GM23248 (cell line): ENCODE measurements at places on chromosomes 16 and 17. TPM values are rescaled to one million over a fixed set of nuclear protein-coding genes. Genes with fewer than 3 reads are reported as not detected.

GRCh38 chr17:80722661-80723060, 178.0 kb downstream of the RPTOR start:
- H3K4me3 ChIP-seq: no peak overlapping the region
- no peak for DNase-seq
- H3K36me3 ChIP-seq: no peaks in the 10 kb centered on the region
- no peak overlapping the region for H3K27ac ChIP-seq

DNA sequence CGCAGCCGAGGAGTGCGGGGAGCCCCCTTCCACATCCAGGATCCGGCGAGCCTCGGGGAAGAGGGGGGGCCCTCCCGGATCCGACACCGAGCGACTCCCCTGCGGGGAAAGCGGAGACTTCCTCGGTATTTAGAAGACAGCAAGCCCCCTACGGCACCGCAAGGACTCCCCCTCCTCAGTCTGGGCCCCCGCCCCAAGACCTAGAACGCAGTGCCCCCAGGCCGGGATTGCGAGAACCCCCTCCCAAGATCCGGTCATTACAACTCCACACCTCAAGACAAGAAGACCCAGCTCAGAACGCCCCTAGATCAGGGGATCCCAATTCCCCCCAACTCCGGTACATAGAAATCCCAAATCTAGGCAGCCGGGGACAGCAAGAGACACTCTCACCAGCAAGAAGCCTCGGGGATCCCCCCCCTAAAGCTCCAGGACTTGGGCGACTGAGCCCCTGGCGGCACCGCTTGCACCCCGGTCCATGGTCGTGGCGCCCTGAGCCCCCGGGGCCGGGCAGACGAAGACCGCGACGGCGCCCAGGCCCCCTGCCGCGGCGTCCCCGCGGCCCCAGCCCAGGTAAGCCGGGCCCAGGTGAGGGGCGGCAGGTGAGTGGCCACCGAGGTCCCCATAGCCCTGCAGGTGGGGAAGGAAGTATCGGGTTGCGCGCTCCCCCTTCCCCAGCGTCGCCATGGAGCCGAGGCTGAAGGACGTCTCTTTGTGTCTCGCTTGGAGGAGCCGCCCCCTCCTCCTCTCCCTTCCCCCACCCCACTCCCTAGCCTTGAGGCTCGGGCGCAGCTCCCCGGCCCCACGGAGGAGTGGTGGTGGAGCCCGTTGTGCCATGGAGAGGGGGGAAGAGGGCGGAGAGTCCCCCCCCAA, 641 bp downstream of the SBK1 start:
- peak overlapping the region; percentile 45; the same call in 1 of the 2 replicates for H3K4me3 ChIP-seq
- DNase-seq: no peak
- H3K4me1 ChIP-seq: no peaks in the 10 kb centered on the region
- peaks cover 57% of the 10 kb centered on the region for H3K27me3 ChIP-seq
- no peak overlapping the region for H3K27ac ChIP-seq

DNA sequence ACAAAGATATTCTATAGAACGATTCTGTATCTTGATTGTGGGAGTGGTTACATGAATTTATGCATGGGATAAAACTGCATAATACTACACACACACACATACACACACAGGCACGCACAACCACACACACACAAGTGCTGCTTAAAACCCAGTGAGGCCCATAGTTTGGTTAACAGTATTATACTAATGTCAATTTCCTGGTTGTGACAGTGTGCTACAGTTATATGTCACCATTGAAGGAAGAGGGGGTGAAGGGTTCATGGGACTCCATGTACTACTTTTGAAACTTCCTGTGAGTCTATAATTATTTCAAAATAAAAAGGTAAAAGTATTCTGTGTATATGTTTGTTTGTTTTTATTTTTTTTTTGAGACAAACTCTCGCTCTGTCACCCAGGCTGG, 8.1 kb downstream of the ZC3H7A start:
- H3K27ac ChIP-seq: no peak overlapping the region
- no peaks in the 10 kb centered on the region for H3K27me3 ChIP-seq
- no peak for DNase-seq
- H3K4me3 ChIP-seq: no peak overlapping the region
- H3K4me1 ChIP-seq: peaks cover 16% of the 10 kb centered on the region

- peak; percentile 88 for DNase-seq
- H3K27me3 ChIP-seq: no peaks in the 10 kb centered on the region
- H3K36me3 ChIP-seq: no peaks in the 10 kb centered on the region
- peaks cover 16% of the 10 kb centered on the region for H3K4me1 ChIP-seq
- peak overlapping the region; percentile 1; the same call in 1 of the 2 replicates for H3K27ac ChIP-seq
- no peak overlapping the region for H3K4me3 ChIP-seq
Observed at GRCh38 chr16:80027007-80027965, 426.7 kb upstream of the MAF start.

DNA sequence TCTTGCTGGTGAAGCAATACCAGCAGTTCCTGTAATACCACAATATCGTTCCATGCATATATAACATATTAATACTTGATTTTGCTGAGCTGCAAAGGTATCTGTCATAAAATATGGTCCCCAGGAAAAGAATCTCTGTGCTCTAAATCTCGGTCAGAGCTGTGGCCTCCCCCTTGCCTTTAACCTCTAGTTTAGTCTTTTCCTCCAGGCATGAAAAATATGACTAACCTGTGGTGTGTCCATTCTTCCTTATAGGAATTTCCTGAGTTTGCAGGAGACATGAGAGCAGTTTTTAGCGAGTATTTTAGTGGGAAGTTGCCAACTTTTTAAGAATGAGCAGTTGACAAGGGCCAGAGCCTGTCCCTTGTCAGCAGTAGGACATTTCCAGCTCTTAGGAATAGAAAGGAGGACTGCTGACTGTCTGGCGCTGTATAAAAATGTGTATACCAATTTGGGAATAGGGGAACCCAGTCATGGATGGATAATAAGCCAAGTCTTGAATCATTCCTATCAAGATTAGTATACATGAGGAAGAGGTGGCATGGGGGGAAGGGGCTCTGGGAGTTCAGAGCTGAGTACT, 8.7 kb downstream of the ATXN1L start:
- peaks cover 13% of the 10 kb centered on the region; the same call in 1 of the 2 replicates for H3K36me3 ChIP-seq
- H3K27ac ChIP-seq: no peak overlapping the region
- DNase-seq: no peak

DNA sequence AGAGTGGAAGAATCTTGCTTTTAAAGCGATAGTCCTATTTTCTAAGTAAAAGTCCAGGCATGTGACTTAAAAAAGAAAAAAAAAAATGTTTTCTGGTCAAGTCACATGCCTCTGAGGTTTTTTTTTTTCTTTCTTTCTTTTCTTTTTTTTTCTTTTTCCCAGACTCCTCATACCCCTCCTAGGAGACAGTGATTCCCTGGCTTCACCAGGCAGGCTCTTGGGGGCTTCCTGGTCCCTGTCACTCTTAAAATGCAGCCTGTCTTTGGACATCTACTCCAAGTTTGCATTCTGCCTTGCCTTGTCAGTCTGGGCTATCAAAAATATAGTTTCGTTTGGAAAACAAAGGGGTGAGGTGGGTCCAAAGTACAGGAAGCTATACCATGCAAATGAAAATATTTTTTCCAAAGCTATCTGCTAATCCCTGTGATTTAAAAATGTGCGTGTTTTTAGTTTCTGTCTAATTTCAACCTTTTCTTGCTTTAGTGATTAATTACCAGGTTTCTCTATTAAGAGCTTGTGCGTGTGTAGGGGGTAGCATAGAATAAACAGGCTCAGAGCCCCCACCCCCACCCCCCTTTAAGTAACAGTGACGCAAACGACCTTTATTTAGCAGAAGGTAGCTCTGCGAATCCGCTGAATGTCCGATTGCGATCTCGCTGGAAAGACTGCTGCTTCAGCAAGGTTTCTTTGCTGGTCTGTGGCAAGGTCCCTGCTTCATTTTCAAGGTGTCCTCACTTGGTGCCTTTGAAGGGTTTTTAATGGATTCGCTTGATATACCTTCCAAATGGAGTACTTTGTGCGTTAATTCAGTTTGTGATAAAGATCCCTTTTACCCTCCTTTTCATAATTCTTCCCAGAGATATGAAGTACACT, 510.2 kb downstream of the WWOX start:
- no peak for DNase-seq
- no peak overlapping the region for H3K4me3 ChIP-seq
- no peaks in the 10 kb centered on the region for H3K36me3 ChIP-seq
- H3K4me1 ChIP-seq: no peaks in the 10 kb centered on the region
- no peak overlapping the region for H3K27ac ChIP-seq

GRCh38 chr16:75433732-75434413, 570 bp upstream of the CFDP1 start:
- peak overlapping the region; percentile 94 for H3K4me3 ChIP-seq
- peaks cover 7% of the 10 kb centered on the region for H3K4me1 ChIP-seq
- DNase-seq: peak; percentile 95
- no peaks in the 10 kb centered on the region for H3K36me3 ChIP-seq

DNA sequence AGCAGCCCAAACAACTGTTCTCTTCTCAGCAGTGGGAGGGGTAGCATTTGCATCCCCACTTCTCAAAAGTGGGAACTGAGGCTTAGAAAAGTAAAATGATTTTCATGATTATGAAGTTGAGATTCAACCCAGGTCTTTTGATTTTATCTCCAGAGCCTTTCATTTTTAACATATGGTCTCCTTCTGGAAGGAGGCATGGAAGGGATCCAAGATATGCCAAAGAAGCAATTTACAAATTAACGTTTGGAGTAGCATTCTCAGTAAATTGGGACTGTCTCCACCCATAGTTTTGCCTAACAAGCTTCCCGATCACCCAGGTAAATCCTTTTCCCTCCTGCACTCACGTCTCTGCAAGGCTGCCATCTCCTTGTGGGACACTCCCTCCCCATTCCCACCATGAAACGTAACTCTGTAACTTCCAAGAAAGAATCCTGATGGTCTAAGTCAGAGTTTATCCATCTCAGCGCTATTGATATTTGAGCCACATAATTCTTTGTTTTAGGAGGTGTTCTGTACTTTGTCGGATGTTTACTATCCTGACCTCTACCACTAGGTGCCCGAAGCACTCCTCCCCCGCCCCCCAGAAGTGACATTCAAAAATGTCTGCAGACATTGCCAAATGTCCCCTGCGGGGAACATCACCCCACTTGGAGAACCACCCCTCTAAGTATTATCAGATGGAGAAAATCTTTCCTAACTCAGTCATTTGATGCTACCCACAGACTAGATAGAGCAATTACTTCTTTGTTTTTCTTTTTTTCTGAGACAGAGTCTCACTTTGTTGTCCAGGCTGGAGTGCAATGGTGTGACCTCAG, 32.9 kb upstream of the NFAT5 start:
- H3K36me3 ChIP-seq: no peaks in the 10 kb centered on the region
- peak overlapping the region; percentile 39 for H3K27ac ChIP-seq
- DNase-seq: peak; percentile 32
- H3K4me3 ChIP-seq: peak overlapping the region; percentile 12; the same call in 1 of the 2 replicates
- peaks cover 60% of the 10 kb centered on the region for H3K4me1 ChIP-seq
- no peaks in the 10 kb centered on the region for H3K27me3 ChIP-seq

DNA sequence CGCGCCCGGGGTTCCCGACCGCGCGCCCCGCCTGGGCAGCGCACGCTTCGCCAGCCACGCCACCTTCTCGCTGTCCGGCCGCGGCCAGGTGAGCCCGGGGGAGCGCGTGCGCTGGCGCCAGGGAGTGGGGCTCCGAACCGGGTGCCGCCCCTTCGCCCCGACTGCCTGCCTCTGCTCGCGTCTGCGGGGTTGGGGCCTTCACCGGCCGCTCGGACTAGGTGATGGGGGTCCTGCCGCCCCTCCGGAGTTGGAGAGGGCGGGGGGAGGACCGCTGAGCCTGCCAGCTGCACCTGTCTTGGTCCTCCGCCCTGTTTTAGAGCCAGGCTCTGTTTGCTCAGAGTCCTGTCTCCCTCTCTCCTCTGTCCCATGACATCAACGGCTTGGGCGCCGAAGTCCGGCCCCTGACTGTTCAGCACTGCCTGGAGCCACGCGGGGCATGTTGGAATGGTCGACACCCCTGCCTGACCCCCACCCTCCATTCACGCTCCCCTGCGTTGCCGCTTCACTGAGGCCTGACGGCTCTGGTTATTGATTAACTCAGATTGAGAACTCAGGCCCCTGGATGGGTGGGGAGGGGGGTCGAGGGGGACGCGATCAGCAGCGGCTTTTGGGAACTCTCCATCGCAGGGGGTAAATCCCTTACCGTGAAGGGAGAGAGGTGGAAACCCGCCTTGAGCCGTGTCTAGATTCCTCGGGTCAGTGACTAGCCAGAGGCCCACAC, 748 bp downstream of the SMTNL2 start:
- no peak overlapping the region for H3K4me3 ChIP-seq
- peaks cover 42% of the 10 kb centered on the region for H3K27me3 ChIP-seq
- no peak overlapping the region for H3K27ac ChIP-seq
- no peaks in the 10 kb centered on the region for H3K36me3 ChIP-seq

GRCh38 chr16:78552716-78553115, 453.3 kb downstream of the WWOX start:
- H3K4me3 ChIP-seq: no peak overlapping the region
- no peak for DNase-seq
- H3K27me3 ChIP-seq: no peaks in the 10 kb centered on the region

DNA sequence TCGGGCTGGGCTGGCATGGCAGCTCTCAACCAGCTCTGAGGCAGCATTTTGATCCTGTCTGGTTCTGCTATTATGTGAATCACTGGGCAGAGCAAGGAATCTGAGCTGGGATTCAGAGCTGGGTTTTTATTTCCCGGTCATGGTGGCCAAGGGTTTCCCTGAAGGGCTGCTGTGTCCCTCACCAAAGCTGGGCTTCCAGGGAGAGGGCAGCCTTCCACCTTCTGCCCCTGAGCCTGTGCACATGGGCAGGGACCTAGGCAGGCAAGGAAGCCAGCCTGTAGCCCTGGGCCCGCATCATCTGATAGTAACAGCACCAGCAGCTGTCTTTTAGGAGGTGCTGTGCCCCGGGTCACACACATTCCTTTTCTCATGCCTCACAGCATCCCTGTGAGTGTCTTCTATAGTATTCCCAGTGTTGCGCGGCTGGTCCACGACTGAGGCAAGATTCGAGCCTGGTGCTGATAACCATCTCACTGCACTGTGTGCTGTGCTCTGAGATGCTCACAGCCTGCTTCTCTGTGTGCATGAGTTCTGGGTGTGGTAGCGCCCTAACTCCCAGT, 85.3 kb upstream of the PLCG2 start:
- H3K27me3 ChIP-seq: no peaks in the 10 kb centered on the region
- DNase-seq: no peak
- H3K4me3 ChIP-seq: no peak overlapping the region
- no peaks in the 10 kb centered on the region for H3K4me1 ChIP-seq
- no peak overlapping the region for H3K27ac ChIP-seq

MYH2 gene
- total RNA-seq: 0.65 and 1.5 TPM in 2 replicates

NUP88 gene
- total RNA-seq: 42.9 and 50.6 TPM in 2 replicates

KRT20 gene
- total RNA-seq: not detected in 2 replicates

MSLN gene
- not detected in 2 replicates for total RNA-seq
